Right ventricle myocardium superior (tissue), 1 donor: ENCODE measurements at places on chromosomes 2 and 18. TPM values are rescaled to one million over a fixed set of nuclear protein-coding genes. Genes with fewer than 3 reads are reported as not detected.

GRCh38 chr18:35387152-35387571 lies 10.0 kb upstream of the ZNF396 start:
- no peak for DNase-seq

Gene C2orf78
- not detected for total RNA-seq

DNA sequence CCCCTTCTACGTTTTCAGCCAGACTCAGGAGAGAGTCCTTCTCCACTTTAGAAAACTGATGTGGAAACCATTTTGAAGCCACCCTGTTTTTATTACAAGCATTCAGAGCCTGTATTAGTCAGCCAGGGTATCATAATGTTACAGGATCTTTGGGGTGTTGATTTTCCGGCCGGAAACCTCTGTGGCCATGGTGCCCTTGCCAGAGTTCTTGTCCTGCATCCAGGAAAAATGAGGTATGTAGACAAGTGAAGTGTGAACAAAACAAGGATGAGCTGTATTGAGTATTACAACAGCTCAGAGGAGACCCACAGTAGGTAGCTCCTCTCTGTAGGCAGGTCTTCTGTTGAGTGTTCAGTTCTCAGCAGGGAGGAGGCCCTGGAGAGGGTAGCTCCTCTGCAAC lies 241.0 kb upstream of the COPS8 start:
- DNase-seq, result no peak

Gene RESP18
- not detected for total RNA-seq

- no peak for DNase-seq
These were observed 25.1 kb upstream of the ALK start for GRCh38 chr2:29946505-29946904.

Gene RFTN2
- 4.4 TPM for total RNA-seq

DNA sequence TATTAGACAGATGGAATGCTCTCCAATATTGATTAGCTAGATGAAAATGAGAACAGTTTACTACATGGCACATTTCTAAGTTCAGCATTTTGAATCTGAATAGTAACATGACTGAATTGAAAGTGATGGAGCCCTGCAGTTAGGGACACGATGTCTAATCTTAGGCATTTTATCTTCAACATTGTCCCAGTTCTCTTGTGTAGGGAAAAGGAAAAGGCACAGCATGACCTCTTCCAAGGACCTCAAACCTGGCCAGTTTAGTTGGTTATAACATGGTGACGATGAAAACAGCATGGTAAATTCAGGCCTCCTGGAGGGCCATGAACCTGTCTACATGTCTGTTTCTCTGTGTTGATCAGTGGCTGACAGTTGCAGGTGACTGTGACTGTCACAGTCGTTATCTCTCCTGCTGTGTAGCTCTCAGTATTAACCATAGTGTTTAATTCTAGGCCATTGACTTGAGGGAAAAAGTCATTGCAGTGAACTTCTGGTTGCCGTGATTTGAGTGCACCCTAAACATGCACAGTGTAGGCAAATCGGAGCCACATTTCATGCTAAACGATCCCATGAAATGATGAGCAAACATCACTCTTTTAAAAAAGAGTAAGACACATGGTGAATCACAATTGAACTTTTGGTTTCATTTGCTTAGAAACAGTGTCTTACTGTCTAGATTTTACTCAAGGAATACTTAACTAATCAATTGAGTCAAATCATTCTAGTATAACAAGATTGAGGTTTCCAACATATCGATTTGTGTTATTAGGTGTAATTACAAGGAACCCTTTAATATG lies 129.7 kb downstream of the PHLPP1 start:
- DNase-seq, result no peak

GRCh38 chr2:170917219-170917913 lies 11.7 kb upstream of the GORASP2 start:
- no peak for DNase-seq

DNA sequence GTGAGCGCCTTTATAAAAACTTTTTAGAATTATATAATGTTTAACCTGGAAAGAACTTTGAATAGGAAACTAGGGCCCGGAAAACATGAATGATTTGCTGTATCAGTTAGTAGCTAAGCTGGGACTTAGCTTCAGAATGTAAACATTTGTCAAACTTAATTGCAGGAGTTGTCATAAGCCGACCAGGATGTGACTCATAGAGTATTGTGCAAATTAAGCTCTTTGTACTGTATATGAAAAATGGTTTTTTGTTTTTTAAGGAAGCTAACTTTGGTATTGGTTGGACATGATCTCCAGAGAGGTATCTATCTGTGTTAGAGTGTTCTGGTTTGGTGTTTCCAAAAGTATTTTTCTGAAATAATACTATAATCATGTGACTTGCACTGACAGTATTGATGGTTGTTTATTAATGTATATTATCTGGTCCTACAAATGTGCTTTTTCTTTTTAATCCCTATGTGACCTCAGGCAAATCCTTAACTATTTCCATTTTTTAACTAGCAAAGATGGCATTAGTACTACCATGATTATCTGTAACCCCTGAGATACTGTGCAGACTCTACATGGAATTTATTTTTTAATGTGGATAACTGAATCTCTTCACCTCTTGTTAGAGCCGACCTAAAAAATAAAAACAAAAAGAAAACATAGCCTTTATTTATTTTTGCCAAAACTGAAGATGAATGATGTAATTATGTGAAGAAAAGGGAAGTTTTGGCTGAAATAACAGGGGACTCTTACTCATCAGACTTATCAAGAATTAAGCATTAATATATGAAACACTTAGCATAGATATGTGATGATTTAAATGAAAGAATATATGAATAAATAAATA lies 11.7 kb downstream of the YIPF4 start:
- DNase-seq, result no peak

GRCh38 chr2:206031162-206031784 lies 54.7 kb downstream of the INO80D start:
- no peak for DNase-seq

DNA sequence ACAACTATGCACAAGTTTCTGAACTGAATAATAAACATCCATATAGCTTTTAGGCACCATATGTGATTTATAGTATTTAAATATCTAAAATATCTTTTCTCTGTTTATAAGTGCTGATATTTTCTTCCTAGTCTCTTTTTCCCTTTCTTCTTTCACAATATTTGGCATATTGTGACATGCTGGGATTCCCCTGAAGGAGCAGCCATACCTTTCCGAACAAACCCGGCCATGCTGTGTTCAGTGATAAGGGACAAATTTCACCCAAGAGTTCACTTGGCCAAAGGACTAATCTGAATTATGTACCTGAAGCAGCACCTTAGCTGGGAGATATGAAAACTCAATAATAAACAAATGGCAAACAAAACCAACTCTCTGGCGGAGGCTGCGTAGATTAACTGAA lies 250.8 kb downstream of the RDH14 start:
- DNase-seq, result no peak

GRCh38 chr2:115305712-115306111 lies 863.3 kb downstream of the DPP10 start:
- no peak for DNase-seq

Gene SP5
- 0.46 TPM for total RNA-seq

GRCh38 chr2:173153301-173153885 lies 77.7 kb downstream of the MAP3K20 start:
- DNase-seq, result no peak

DNA sequence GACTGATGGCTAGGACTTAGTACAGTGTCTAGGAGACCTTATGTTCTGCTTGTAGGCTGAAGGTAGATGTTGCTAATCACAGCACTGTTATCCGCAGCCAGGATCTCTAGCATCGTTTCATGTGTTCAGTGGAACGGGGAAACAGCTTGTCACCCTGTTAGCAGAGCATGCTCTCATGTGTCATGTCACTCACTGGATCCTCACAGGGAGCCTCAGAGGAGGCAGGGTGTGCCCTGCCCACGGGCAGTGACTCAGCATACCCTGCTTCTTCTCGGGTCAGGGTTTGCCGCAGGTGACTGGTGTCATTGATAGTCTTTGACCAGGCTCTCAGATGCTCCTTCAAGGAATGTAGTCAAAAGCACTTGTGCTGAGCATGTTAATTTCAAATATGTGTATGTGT lies 44.4 kb downstream of the RPIA start:
- no peak for DNase-seq

DNA sequence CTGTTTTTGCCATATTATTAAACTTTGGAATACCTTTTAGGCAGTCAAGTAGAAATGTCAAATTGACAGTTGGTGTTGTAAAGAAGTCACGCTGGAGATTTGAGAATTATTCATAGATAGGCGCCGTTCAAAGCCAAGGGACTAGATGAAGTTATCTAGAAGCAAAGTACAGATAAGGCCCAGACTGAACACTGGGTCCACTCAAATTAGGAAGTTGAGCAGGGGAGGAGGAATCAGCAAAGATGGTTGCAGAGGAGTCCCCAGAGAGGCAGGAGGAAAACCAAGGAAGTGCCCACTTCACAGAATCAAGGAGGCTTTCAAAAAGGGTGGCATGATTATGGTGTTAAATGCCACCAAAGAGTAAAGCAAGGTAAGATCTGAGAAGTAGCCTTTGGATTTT lies 9.6 kb upstream of the ALS2 start:
- DNase-seq, result no peak

DNA sequence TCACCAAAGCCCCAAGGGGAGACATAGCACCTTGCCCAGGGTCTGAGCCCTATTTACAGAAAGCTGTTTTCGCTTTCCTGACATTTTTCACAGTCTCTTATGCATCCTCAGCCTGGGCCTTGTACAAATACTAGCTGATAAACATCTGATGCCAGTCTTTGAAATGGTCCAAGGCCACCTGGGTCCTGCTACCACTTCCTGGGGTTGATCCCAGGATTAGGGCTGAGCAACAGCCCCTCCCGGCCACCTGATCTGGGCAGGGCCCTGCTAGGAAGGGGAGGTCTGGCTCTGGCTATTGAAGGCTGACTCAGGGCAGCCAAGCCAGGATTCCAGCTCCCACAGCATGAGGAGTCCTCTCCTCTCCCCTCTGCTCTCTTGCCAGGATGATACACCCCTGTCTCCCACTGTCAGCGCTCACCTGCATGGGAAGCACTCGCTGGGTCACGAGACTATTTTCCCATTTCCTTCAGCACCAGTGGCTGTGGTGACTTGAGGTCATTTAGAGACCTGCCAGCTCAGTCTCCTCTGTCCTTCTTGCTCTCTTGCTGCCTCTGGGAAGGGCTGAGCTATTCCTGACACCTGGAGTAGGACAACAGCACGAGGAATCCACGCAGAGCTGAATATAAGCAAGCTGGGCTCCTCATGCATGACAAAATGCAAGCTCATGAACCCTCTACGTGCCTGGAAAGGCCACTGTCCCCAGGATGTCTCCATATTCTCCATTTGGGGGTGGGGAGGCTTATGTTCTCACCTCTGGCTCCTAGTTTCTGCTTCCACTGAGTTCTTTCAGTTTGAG lies 53.0 kb upstream of the LGALSL start:
- DNase-seq, result no peak

Gene FLACC1
- 8.3 TPM for total RNA-seq

Gene GPR155
- total RNA-seq, result 14.7 TPM
